ENCODE measurements at places on chromosomes 7 and 10.

- DNase-seq: no peak
Observed at GRCh38 chr7:112226701-112227276, 20.3 kb downstream of the ZNF277 start.

DNA sequence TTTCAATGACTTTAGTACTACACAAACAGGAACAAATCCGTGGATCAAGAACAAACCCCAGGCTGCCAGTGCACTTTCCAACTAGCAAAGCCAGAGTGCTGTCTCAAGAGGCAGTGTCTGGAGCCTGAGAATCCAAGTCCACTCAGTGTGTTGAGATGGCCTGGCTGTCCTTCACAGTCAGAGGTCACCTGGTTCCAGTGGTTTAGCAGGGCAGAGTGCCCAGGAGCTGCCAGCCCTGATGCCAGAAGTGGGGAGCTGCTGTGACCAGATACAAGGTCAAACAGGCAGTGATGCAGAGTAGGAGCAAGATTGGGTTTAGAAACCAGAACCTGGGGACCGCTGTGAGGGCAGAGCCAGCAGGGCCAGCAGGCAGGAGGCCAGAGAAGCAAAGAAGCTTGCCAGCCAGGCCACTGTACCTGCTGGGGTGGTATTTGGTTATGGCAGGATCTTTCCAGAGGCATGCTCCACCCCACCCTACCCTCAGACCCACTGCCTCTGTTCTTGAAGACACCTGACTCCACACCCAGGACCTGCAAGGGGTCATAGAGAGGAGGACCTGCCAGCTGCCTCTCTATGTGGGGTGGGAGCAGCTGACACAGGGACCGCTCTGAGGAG lies 35.6 kb upstream of the C10orf90 start:
- DNase-seq: no peak

GRCh38 chr10:6025683-6026255 lies 36.4 kb downstream of the IL2RA start:
- DNase-seq: no peak

- DNase-seq: no peak
Observed at GRCh38 chr7:155807789-155808548, 4.3 kb downstream of the SHH start.

DNA sequence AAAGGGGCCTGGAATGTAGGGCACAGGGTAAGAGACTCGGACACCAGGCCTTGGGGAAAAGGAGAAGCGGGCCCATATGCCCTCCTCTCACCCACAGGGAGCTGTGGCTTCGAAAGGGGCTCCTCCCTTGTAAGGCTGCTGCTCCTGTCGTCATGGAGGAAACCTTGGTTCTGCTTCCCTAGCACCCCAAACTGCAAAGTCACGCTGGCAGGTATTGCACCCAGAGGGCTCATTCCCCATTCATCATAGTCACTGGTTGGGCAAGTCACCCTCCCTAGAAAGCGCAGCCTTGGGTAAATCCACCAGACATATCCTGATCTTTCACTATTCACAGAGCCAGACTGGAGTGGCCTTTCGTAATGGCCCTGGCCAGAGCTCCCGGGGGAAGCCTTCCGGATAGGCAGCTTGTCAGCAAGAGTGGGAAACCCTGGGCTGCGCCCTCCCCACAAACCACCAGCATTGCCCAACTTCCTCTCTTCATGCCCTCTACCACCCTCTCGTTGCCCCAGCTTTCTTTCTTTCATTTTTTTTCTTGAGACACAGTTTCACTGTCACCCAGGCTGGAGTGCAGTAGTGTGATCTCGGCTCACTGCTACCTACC lies 121.0 kb downstream of the HIP1 start:
- peak; percentile 27 for DNase-seq

DNA sequence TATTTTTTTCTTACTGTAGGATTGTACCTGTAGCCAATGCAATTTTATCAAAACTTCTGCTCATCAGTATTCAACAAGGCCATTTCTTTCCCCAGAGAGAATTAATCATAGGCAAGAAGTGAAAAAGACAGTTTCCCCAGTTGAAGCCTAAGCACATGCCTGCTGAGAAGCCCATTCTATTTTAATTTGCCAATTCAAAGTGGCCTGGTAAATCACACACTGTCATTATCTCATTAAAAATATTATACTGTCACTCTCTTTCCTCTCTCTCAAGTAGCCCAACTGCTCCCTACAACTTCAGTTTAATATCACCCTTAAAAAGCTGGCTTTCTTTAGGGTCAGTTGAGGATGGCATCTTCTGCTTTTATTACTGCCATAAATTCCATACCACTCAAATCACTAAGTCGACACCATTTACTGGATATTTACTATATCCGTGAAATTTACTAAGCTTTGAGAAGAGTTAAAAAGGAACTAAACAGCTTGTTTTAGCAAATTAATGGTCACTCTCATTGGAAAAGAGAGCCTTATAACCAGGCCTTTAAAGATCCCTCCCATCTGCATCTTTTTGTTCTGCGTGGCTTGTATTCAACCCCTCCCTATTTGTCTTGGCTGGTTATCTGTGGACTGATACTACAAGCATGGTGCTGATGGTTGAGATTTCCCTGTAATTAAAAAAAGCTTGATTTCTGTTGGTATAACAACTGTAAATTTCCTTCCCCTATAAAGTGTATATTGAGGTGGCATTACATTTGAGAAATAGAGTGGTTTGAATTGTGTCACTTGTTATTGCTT lies 30.6 kb downstream of the COL28A1 start:
- no peak for DNase-seq

DNA sequence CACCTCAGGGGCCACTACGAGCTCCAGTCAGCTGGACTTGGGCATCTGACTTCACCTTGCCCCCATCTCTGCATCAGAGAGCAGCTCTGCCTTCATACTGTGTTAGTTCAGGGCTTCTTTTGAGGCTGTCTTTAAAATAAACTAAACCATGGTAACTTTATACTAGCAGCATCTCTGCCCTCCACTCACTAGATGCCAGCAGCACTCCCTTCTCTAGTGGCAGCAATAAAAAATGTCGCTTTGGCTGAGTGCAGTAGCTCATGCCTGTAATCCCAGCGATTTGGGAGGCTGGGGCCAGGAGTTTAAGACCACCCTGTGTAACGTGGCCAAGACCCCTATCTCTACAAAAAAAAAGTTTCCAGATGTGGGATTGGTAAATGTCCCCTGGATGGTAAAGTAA lies 584.4 kb downstream of the INHBA start:
- no peak for DNase-seq
